Stomach (tissue), 19 donors: ENCODE measurements at places on chromosomes 12 and 14. TPM values are rescaled to one million over a fixed set of nuclear protein-coding genes. Genes with fewer than 3 reads are reported as not detected.

Gene BMP4
- total RNA-seq: 10.3 TPM

Gene MAGOHB
- 33.2 TPM for total RNA-seq

Gene TESPA1
- total RNA-seq: not detected

Gene PTHLH
- total RNA-seq: not detected

DNA sequence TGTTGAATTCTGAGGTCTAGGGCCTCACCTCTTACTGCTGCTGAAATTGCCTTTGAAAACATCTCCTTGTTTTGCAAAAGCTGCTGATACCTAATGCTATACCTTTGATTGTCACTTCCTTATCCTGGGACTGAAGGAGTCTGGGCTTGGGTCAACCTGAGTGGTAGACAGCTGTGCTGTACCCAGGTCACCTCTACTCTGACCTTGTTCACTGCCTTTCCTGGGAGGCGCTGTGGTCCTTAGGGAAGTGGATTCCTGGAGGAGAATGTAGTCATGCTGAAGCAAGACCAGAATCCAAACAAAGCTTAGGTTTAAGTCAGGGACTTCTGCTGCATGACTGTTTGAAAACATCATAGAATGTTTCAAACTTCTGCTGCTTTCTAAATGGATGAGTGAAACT, 191.4 kb downstream of the SNAPC1 start:
- no peak overlapping the region for H3K27ac ChIP-seq
- no peak overlapping the region for H3K4me3 ChIP-seq
- peaks cover 3% of the 10 kb centered on the region for H3K27me3 ChIP-seq
- no peaks in the 10 kb centered on the region for H3K4me1 ChIP-seq
- no peak for DNase-seq

- H3K27ac ChIP-seq: no peak overlapping the region
- peak; percentile 27 for DNase-seq
- no peak overlapping the region for H3K4me3 ChIP-seq
- no peaks in the 10 kb centered on the region for H3K36me3 ChIP-seq
Measured at GRCh38 chr14:79201564-79202207, 1009.6 kb downstream of the DIO2 start.

DNA sequence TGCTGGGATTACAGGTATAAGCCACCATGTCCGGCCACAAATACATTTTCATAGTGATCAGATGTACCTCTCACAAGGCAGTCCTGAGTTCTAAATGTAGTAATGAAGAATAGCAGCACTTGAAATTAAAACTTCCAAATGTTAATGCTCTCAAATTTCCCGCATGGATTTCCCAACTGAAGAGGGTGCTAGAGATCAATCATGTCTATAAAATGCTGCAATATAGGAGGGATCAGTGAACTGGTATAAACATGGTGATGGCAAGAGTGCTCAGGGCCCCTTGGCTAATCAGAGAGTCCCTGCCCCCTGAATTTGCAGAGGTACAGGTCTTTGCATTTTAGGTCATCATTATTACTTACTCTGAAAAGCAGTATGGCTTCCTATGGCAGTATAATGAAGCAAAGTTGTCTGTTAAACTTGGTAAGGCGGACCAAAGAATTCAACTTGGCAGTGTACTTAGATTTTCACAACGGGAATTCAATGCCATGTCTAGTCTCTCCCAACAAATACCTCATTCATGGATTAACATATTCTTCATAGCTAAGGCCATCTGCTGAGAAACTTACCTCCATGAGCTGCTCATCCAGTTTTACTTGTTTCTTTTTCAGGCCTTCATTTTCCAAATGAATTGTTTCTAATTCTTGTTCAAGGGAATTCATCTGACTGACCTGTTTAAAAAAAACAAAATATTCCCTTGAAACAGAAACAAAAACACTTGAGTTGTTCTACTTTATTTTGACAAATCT, 67.0 kb upstream of the SAV1 start:
- H3K4me1 ChIP-seq: no peaks in the 10 kb centered on the region
- H3K36me3 ChIP-seq: peaks cover 20% of the 10 kb centered on the region
- H3K27ac ChIP-seq: no peak overlapping the region

DNA sequence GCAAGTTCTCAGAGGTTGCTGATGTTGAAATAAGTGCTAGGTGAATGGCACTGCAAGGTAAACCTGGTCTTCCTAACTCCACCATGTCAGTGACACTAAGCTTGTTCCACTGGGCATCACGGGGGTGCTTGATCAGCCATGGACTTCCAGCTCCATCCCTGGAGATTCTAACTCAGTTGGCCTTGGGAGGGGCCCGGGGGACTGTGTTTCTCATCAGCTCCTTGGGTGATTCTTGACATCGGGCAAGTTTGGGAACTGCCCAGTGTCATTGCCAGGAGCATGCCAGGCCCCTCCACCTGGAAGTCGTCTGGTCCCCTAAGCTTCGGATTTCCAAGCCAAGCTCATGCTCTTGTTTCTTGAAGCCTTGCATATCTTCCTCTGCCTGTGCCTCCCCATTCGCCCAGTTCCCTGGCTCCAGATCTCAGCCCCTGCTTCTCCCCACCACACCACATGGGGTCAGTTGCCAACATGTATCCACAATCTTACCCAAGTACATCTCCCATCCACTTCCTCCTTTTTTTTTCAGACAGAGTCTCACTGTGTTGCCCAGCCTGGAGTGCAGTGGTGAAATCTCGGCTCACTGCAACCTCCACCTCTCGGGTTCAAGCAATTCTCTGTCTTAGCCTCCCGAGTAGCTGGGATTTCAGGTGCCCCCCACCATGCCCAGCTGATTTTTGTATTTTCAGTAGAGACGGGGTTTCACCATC, 30.7 kb upstream of the RFLNA start:
- H3K4me1 ChIP-seq: peaks cover 5% of the 10 kb centered on the region
- H3K27ac ChIP-seq: no peak overlapping the region
- DNase-seq: no peak
- no peak overlapping the region for H3K4me3 ChIP-seq
- peaks cover 7% of the 10 kb centered on the region for H3K27me3 ChIP-seq

DNA sequence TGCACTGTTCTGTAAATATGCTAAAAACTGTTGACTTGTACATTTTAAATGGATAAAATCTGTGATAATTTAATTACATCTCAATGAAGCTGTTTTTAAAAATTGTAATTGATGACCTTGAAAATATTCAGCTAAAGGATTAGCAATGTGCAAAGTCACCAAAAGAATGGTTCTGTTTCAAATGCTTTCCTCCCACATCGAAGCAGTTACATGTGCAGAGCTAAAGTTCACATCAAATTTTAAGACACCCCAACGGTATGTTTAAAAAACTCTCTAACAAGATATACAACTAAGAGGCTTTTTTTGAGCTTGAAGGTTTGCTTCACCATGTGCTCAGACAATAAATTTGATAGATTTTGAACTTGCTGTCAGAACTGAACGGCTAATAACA, 114.6 kb upstream of the KRAS start:
- no peak for DNase-seq
- H3K4me3 ChIP-seq: no peak overlapping the region
- H3K4me1 ChIP-seq: no peaks in the 10 kb centered on the region
- no peak overlapping the region for H3K27ac ChIP-seq
- H3K27me3 ChIP-seq: no peaks in the 10 kb centered on the region
- H3K36me3 ChIP-seq: no peaks in the 10 kb centered on the region

DNA sequence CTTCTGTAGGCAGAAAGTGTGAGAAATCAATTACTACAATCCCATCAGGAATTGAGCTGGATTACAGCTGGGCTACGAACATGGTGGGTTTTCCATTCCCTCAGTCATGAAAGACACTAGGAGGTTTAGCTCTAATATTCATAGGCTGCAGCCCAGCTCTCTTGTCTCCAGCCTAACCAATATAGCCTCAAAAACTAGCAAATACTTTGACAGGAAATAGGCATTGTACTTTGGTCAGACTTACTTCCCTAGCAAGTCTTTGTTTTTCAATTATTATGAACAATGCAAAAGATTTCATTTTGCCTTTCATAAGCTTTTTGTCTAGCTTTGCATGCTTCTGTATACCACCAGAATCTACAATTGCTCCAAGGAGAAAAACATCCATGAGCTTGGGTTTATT, 296.2 kb downstream of the GPHN start:
- no peaks in the 10 kb centered on the region for H3K36me3 ChIP-seq
- H3K4me1 ChIP-seq: no peaks in the 10 kb centered on the region
- no peak overlapping the region for H3K4me3 ChIP-seq
- H3K27ac ChIP-seq: no peak overlapping the region
- DNase-seq: no peak

GRCh38 chr12:51522696-51523095, 68.3 kb upstream of the SCN8A start:
- no peak for DNase-seq
- no peak overlapping the region for H3K4me3 ChIP-seq
- H3K36me3 ChIP-seq: no peaks in the 10 kb centered on the region
- no peaks in the 10 kb centered on the region for H3K27me3 ChIP-seq
- no peaks in the 10 kb centered on the region for H3K4me1 ChIP-seq

- H3K4me1 ChIP-seq: peaks cover 65% of the 10 kb centered on the region
- no peak overlapping the region for H3K4me3 ChIP-seq
- no peaks in the 10 kb centered on the region for H3K36me3 ChIP-seq
- no peaks in the 10 kb centered on the region for H3K27me3 ChIP-seq
Measured at GRCh38 chr14:50821510-50822464, 9.2 kb downstream of the NIN start.

GRCh38 chr12:77324763-77325468, 259.5 kb upstream of the E2F7 start:
- H3K27me3 ChIP-seq: no peaks in the 10 kb centered on the region
- peak overlapping the region; percentile 57 for H3K4me3 ChIP-seq
- peaks cover 19% of the 10 kb centered on the region for H3K4me1 ChIP-seq
- no peaks in the 10 kb centered on the region for H3K36me3 ChIP-seq

GRCh38 chr12:123250471-123251383, 17.5 kb downstream of the MTRFR start:
- no peak overlapping the region for H3K4me3 ChIP-seq
- peaks cover 49% of the 10 kb centered on the region for H3K4me1 ChIP-seq
- no peaks in the 10 kb centered on the region for H3K27me3 ChIP-seq
- H3K27ac ChIP-seq: peak overlapping the region; percentile 80
- peaks cover 21% of the 10 kb centered on the region for H3K36me3 ChIP-seq
- DNase-seq: peak; percentile 84

GRCh38 chr12:47102406-47102805, 22.6 kb upstream of the AMIGO2 start:
- no peaks in the 10 kb centered on the region for H3K27me3 ChIP-seq
- no peak for DNase-seq
- no peaks in the 10 kb centered on the region for H3K4me1 ChIP-seq
- H3K4me3 ChIP-seq: no peak overlapping the region

- H3K27ac ChIP-seq: peak overlapping the region; percentile 0
- no peak overlapping the region for H3K4me3 ChIP-seq
- no peaks in the 10 kb centered on the region for H3K36me3 ChIP-seq
- H3K4me1 ChIP-seq: peaks cover 10% of the 10 kb centered on the region
- no peaks in the 10 kb centered on the region for H3K27me3 ChIP-seq
- DNase-seq: no peak
Measured at GRCh38 chr14:65170318-65170717, 68.0 kb upstream of the MAX start.

- H3K4me1 ChIP-seq: peaks cover 68% of the 10 kb centered on the region
- H3K36me3 ChIP-seq: no peaks in the 10 kb centered on the region
- peak overlapping the region; percentile 70 for H3K4me3 ChIP-seq
- peaks cover 18% of the 10 kb centered on the region for H3K27me3 ChIP-seq
- DNase-seq: no peak
Measured at GRCh38 chr12:46267825-46268582, 839 bp downstream of the SLC38A1 start.

DNA sequence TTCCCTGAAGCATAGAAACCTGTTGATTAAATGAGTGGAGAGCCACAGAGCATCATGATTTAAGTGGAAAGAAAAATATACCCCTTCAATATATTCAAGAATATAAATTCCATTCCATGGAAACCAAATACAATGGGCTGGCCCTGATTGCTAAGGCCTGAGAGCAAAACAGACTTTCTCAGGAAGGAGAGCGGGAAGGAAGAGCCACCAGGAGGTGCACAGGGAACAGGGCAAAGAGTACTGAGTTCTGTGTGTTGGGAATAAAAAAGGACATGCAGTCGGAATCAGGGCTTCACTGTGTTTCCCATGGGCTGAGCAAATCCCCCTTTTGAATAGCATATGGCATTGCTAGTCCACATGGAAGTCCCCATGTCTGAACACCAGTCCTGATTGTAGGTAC, 69.7 kb upstream of the PLEKHG3 start:
- DNase-seq: no peak
- no peak overlapping the region for H3K4me3 ChIP-seq
- H3K27me3 ChIP-seq: no peaks in the 10 kb centered on the region
- no peak overlapping the region for H3K27ac ChIP-seq
- H3K36me3 ChIP-seq: no peaks in the 10 kb centered on the region

- no peaks in the 10 kb centered on the region for H3K4me1 ChIP-seq
- H3K4me3 ChIP-seq: no peak overlapping the region
- H3K27me3 ChIP-seq: no peaks in the 10 kb centered on the region
- no peaks in the 10 kb centered on the region for H3K36me3 ChIP-seq
Measured at GRCh38 chr14:89827265-89827664, 127.3 kb downstream of the EFCAB11 start.

DNA sequence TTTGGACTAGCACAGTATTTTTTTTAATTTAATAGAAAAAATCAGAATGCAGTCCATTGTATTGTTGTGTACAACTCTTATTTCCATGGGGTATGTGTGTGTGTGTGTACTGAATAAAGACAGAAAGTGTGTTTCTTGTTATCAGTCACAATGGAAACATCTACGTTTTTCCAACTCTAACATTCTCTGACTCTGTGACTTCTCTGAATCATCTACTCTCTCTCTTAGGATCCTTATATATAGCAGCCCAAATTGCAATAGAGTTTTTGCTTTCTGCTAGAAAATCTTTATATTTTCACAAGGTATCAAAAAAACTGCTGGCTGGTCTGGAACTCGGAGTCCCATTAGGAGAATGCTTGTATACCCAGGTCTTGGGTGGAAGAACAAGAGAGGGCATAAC, 138.9 kb upstream of the ARID2 start:
- H3K27ac ChIP-seq: no peak overlapping the region
- DNase-seq: no peak
- H3K4me1 ChIP-seq: no peaks in the 10 kb centered on the region

DNA sequence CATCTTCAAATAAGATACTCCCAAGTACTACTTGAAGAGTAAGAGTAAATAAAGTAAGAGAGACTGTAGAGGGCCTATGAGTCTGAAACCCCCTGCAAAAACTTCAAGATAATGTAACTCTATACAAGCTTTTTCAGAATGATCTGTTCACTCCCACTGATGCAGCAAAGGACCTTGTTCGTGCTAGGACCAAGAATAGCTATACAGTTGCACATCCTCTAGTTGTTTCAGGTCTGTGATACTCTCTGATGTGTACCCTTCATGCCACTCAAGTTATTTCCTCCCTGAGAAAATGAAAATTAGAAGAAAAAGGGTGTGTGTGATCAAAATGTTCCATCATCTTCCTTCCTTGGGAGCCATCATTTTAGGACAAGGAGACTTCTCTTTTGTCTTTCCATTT, 204.4 kb downstream of the ALX1 start:
- H3K27ac ChIP-seq: no peak overlapping the region
- no peaks in the 10 kb centered on the region for H3K4me1 ChIP-seq
- no peaks in the 10 kb centered on the region for H3K27me3 ChIP-seq
- no peaks in the 10 kb centered on the region for H3K36me3 ChIP-seq
- no peak overlapping the region for H3K4me3 ChIP-seq

DNA sequence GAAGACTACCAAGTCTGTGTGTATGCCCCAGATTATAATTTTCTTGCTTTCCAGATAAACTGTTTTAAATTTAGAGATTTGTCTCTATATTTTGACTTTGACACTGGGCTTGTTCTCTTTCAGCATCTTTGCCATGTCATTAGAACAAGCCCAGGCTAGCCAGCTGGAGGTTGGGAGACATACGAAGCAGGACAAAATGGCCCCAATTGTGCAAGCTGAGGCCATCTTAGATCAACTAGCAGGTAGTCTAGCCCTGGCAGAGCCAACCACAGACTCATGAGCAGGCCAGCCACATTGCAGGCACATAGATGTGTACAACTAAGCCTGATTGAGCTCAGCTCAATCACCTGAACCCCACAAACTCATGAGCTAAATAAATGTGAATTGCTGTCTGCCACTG, 321.4 kb downstream of the ATP23 start:
- no peak overlapping the region for H3K4me3 ChIP-seq
- no peaks in the 10 kb centered on the region for H3K36me3 ChIP-seq
- DNase-seq: no peak
- H3K27me3 ChIP-seq: no peaks in the 10 kb centered on the region
